ENCODE measurements at places on chromosomes 4 and X.

- DNase-seq: no peak
Observed at GRCh38 chr4:125313497-125313896, 1.3 kb upstream of the FAT4 start.

DNA sequence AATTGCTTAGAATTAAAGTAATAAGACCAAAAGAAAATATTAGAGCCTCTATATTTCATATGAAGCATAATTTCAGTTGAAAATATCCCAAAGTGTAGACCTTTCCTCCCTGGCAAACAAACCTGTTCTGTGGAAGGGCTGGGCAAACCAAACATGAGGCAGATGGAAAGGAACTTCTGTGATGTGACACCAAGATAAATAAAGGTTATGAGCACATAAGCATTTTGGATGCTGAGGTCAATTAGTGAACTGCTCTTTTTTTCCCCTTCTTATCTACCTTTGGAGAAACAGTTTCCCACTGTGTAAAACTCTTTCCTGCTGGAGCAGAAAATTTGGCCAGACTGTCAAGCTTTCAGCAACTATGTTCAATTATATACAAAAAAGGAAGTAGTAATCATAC is 109.6 kb upstream of the STIM2 start:
- DNase-seq: no peak

GRCh38 chr4:77827343-77827742 is 8.2 kb upstream of the CNOT6L start:
- no peak for DNase-seq

GRCh38 chr4:1024882-1025545 is 13.6 kb downstream of the FGFRL1 start:
- DNase-seq: no peak

- no peak for DNase-seq
Observed at GRCh38 chrX:108359806-108360602, 78.2 kb downstream of the COL4A6 start.

GRCh38 chrX:619451-619811 is 11.2 kb upstream of the SHOX start:
- no peak for DNase-seq

- DNase-seq: no peak
Observed at GRCh38 chr4:124018383-124019317, 622.1 kb downstream of the SPRY1 start.

DNA sequence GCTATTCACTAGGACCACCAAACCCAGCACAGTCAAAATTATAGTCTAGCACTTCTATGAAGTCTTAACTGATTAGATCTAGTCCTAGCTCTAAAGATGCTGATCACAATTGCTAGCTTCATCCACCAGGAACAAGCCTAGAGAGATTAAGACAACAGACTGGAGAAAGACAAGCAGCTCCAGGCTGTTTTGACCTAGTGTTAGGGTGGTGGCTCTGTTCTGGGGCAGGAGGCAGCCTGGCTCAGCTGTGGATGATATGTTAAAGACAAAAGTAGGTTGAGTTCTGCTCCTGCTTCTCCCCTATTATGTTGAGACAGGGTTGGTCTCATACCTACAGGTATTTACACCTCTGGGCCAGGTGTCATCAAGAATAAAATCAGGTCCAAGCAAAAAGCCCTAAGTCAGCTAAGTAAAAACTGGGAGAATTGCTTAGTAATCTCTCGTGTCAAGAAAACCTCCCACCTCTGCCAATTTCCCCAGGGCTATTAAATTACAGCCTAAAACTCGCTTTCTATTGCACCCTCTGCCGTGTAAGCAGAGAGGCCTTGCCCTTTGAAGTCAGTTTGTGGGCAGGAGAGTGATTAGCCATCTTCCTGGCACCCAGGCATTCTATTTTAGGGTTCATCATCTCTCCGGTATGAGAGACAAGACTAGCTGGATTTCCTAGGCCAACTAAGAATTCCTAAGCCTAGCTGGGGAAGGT is 39.9 kb downstream of the RAB40AL start:
- no peak for DNase-seq

DNA sequence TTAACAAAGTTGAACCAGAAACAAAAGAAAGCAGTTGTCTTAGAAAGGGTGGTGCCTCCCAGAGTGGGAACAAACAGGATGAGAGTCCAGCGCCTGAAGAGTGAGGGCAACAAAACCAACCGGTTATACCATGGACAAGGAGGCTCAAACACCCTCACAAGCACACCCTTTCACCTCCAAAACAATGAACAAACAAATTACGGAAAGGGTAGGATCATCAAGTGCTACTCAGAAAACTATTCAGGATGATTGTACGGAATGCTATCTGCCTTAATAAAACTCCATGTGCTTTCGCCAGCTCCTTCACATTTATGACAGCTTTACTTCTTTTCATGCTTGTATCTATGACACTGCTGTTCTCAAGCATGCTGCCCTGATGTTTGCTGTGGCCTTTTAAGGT is 26.8 kb downstream of the SLC39A8 start:
- no peak for DNase-seq

DNA sequence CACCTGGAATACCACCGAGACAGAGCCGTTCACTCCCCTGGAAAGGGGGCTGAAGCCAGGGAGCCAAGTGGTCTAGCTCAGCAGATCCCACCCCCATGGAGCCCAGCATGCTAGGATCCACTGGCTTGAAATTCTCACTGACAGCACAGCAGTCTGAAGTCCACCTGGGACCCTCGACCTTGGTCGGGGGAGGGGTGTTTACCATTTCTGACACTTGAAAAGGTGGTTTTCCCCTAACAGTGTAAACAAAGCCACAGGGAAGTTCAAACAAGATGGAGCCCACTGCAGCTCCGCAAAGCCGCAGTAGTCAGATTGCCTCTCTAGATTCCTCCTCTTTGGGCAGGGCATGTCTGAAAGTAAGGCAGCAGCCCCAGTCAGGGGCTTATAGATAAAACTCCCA is 243.2 kb downstream of the RASL11B start:
- no peak for DNase-seq

GRCh38 chr4:177194906-177195305 is 114.8 kb upstream of the NEIL3 start:
- no peak for DNase-seq

- no peak for DNase-seq
Observed at GRCh38 chr4:47930971-47931804, 16.8 kb upstream of the NFXL1 start.

DNA sequence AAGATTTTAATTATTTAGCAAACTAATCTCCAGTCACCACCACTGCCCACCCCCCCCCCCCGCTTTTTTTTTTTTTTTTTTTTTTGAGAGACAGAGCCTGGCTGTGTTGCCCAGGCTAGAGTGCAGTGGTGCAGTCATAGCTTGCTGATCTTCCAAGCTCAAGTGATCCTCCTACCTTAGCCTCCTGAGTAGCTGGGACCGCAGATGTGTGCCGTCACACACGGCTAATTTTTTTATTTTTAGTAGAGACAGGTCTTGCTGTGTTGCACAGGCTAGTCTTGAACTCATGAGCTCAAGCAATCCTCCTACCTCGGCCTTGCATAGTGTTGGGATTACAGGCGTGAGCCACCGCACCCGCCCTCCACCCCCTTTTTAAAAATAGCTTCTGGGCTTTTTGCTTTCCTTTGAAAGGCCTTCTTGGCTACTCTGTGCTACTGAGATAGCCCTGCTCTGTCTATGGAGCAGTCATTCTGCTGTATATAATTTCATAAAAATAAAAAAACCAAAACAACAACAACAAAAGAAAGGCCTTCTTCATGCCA is 18.7 kb downstream of the TXLNG start:
- DNase-seq: no peak

DNA sequence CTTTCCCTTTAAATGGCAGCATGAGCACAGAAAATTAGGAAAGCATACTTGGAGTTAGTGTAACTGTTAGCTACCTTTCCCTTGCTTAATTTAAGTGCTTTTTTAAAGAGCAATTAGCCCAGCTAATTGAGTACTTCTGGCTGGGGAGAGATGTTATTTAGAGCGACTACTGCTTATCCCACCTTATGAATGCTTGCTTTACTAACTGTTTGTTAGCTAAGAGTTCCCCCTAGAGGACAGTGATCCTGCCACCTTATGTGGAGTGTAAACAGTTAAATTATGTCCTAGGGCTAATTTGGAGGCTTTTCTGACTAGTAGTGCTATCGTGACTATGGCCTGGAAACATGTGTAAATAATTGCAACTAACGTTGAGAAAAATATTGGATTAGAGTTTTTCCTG is 909.4 kb downstream of the FSTL5 start:
- DNase-seq: no peak

DNA sequence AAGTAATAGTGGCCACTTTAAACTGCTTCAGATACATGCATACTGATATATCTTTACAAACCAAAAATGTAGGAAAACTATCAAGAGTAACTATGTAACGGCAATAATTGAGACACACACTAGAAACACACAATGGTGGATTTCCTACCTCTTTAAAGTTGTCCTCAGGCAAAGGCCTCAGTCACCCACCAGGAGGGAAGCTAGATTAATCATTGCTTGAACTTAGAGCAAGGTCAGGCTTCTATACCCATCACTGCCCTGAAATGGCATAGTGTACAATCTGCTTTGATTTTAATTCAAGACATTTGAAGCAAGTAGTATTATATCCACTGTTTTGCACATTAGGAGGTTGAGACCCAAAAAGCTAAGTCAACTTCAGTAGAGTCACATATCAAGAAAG is 110.9 kb downstream of the AREG start:
- no peak for DNase-seq

GRCh38 chr4:27703771-27704170 is 843.1 kb downstream of the STIM2 start:
- DNase-seq: no peak

DNA sequence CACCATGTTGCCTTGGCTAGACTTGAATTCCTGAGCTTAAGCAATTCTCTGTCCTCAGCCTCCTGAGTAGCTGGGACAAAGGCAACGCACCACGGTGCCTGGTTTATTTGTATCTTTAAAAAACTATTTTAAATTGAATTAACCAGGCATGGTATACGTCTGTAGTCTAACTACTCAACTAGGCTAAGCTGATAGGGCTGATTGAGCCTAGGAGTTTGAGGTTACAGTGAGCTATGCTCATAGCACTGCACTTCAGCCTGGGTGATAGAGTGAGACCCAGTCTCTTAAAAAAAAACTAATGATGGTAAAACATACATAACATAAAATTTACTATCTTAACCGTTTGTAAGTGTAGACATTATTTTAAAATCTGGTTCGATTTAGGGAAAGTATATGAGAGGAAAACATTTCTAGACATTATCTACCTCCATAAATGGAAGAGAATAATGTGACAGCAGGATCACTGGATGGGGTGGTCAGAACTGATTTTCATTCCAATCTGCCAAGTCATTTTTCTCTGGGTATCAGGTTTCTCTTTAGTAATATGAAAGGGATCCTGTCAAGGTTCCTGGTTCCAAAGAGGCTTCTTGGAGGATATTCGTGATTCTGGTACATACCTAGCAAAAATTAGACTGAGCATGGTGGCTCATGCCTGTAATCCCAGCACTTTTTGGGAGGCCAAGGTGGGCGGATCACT is 8.7 kb upstream of the ITGB1BP2 start:
- no peak for DNase-seq

- DNase-seq: no peak
Observed at GRCh38 chr4:47659342-47659741, 174.3 kb downstream of the ATP10D start.

GRCh38 chrX:104921584-104922205 is 298.8 kb downstream of the TEX13A start:
- DNase-seq: no peak

DNA sequence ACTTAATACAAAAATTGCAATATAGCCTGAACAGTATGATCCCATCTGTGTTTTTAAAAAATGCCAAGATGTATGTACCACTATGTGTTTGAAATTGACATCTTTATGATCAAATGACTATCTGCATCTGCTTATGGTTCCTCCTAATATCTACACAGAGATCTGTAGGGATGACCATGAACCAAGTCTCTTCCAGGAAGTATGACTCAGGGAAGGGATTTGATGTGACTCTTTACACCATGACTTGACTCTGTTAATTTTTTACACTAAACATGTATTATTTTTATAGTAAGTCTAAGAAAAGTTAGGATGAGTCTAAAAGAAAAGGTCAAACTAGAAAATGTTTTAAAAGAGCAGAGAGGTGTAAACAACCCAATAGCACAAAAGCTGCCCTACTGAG is 164.0 kb downstream of the SH3KBP1 start:
- no peak for DNase-seq

DNA sequence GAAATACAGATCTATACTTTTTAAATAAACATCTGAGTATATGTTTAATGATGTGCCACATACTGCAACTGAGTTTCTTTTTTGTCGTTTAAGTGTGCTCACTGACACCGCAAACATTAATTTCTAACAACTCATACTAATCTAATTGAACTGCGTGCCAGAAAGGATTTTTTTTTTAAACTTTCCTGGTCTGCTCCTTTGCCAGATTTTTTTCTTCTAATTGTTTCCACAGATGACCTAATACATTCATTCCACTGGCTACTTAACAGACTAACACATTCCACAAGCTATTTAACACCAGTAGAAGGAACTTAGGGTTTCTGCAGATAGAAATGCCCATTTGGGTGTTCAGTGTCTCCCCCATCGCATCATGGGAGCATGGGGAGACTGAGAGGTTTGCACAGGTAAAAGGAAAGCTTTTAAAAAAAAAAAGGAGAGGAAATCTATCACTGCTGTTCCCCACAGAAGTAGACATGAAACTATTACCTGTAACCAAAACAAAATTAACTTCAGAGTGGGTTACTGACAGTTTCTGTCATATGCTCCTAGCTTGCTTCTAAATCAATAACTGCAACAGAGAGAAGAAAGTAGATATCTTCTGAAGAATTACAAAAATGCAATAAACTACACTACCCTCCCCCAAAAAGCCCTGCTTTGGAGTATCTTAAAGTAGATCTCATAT is 31.6 kb downstream of the SH3KBP1 start:
- no peak for DNase-seq

DNA sequence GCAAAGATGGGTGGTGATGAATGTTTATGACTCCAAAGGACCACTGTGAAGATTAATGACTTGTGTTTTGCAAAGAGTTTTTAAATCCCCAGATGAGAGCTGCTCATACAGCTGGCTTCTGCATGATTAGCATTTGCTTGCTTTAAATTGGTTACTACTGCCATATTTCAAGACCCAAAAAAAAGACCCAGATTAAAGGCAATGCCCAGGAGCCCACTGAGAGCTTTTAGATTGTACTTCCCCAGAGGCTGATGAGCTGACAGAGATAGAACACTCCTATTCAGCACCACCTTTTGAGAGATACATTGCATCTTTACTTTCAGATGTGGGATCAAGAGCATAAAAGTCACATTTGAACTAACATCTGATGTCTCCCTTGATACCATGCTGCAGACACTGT is 142.0 kb downstream of the HNRNPD start:
- no peak for DNase-seq
